ENCODE measurements at places on chromosomes 11 and 22.

GRCh38 chr22:47124961-47125360 lies 362.5 kb downstream of the TBC1D22A start:
- ATAC-seq, result no peak

- no peak for ATAC-seq
Observed at GRCh38 chr11:15829312-15829711, 527.0 kb downstream of the SOX6 start.

GRCh38 chr11:124514131-124514530 lies 29.3 kb downstream of the OR8B12 start:
- no peak for ATAC-seq

DNA sequence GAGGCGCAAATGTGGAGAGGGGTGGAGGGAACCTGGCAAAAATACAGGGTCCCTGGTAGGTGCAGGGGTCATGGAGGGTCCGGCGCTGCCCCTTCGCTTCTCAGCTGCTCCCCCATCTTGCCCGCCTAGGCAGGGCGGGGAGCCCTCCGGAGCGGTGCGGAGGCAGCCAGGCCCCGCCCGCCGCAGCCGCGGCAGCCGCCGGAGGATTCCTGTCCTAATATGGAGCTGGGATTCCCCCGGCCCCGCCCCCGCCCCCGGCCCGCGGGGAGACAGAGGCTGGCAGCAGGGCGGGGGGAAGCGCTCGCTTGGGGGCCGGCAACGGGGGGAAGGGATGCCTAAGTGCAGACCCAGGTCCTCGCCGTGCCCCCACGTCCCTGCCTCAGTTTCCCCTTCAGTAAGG lies 1.0 kb upstream of the NPAS4 start:
- no peak for ATAC-seq

DNA sequence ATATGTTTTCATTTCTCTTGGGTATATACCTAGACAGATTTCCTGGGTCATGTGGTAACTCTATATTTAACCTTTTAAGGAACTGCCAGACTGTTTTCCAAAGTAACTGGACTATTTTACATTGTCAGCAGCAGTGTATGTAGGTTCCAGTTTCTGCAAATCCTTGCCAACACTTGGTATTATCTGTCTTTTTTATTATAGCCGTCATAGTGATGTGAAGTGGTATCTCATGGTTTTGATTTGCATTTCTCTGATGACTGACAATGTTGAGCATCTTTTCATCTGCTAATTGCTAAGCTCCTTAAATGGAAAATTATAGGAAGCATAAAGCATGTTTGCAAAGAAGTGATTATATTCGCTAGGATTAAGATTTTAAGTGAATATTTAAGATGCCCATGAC lies 13.9 kb downstream of the NNMT start:
- ATAC-seq, result no peak

- no peak for ATAC-seq
Observed at GRCh38 chr11:120899720-120900119, 124.2 kb upstream of the TBCEL start.

DNA sequence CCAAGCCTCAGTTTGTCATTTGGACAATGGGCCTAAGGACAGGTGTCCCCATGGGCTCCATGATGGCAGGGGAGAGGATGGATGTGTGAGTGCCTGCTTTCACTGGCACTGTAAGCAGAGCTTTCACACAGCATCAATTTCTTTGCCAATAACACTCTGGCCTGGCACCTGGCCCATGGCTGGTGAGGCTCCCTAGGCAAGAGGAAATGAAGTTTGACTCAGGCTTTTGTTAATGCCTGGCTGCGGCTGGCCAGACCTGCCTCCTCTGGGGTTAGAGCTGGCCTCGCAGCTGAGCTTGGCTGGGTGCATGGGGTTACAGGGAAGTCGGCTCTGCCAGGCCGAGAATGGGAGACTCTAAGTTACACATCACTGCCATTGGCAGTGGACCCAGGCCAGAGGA lies 30.0 kb upstream of the SEZ6L start:
- ATAC-seq, result no peak

- no peak for ATAC-seq
Observed at GRCh38 chr22:44595841-44596341, 97.9 kb upstream of the RTL6 start.

DNA sequence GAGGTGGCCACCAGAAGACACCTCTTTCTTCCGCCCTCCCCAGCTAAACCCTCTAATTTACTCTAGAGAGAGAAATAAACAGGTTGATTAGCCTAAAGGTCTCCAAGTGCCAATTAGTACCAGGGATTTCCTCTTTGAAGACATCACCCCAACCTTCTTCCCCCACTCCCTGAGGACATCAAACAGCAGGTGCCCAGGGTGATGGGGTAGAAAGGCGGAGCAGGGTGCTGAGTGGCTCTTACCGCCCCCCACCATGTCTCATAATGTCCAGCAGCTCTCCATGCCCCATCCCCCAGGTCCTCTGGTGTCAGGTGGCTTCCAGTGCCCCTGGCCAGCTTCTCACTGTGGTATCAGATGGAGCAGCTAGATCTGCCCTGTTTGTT lies 5.3 kb upstream of the GNAZ start:
- no peak for ATAC-seq

DNA sequence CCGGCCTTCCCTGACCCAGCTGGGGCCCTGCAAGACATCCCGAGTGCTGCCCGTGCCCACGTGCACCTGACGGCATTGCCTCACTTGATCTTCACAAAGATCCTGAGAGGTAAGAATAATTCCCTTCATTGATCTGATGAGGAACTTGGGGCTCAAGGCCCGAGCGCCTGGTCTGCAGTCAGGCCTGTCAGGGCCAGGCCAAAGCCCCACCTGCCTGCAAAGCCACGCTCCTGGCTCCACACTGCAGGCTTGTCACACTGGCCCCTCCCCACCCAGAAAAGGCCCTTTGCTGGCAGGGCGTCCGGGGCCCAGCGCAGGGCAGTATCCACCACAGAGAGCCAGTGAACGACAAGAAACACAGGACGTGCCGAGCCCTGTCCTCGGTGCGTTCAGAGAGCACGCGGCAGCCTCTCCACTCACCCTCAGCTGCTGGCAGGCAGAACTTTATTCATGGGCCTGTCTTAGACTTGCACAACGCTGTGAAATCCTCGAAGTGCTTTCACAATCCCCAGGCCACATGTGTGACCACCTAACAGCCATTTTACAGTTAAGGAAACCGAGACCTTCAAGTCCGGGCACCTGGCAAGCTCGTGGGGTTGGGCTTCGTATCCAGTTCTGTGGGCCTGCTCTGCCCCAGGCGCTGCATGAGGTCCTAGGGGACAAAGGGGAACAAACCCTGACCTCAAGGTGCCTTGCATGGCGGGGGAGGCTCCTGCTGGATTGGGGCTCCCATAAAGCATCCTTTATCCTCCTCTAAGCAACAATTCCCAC lies 14.8 kb downstream of the KIAA0930 start:
- ATAC-seq, result no peak

DNA sequence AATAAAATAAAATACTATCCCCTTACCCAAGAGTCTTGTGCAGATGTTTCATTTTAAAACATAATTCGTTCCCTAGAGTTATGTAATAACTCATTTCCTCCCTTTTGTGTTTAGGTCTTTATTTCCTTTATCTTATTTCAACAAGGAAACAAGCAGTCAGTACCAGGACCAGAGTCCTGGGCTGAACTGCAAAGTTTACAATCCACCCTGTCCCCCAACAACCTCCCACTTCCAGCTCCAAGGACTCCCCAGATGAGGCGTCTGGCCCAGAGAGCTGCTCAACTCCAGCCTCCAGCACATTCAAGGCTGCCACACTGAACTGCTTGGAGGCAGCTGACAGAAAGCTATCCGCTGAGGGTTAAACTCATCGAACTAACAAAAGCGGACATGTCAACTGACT lies 4.5 kb downstream of the POLDIP3 start:
- ATAC-seq, result no peak

DNA sequence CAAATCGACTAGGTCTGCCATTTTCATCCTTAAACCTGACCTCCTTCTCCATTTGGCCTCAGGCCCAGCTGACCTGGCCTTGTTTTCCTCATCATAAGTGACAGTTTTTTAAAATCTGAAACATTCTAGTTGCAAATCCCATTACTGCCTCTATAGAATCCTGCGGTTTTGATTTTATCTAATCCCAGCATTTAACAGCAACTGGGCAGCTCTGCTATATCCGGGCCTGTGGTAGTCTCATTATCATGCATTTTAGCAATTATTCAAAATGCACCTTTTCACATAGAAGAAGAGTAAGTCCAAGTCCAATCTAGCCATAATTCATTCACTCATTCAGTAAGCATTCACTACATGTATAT lies 28.6 kb upstream of the BIRC3 start:
- no peak for ATAC-seq

DNA sequence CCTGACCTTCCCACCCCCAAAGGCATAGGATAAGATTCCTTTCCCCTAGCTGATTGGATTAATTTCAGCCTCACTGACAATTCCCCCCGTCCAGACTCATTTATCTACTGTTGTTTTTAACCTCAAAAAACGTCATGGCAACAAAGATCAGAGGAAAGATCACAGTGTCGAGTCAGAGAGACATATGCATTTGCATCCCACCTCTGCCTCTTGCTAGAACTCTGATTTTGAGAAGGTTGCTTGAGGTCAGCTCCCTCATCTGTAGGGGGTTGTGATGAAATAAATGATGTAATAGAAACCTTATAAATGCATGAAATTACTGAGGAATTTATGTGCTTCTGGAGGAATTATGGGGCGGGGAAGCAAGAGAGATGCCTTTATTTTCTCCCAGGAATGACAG lies 53.3 kb upstream of the SYN3 start:
- no peak for ATAC-seq

- ATAC-seq, result no peak
Observed at GRCh38 chr22:40039482-40040115, 44.8 kb downstream of the FAM83F start.

- ATAC-seq, result peak; percentile 31
Observed at GRCh38 chr11:7673724-7674434, 579 bp upstream of the CYB5R2 start.

GRCh38 chr22:45318168-45318557 lies 8.4 kb downstream of the FAM118A start:
- ATAC-seq, result peak; percentile 79

- ATAC-seq, result no peak
Observed at GRCh38 chr11:116631201-116631600, 141.6 kb downstream of the BUD13 start.

All from activated CD4-positive, CD25-positive, alpha-beta regulatory T cell treated with anti-CD3 and anti-CD28 coated beads, Interleukin-2, amount 50 U/mL, for 24 hours (primary cell).